Amniotic stem cell (primary cell): ENCODE measurements at places on chromosomes 16 and 17.

GRCh38 chr16:90047714-90048346 is 28.6 kb upstream of the DBNDD1 start:
- no peak for DNase-seq

- DNase-seq, result no peak
Measured at GRCh38 chr16:6864671-6865070, 468.0 kb upstream of the RBFOX1 start.

DNA sequence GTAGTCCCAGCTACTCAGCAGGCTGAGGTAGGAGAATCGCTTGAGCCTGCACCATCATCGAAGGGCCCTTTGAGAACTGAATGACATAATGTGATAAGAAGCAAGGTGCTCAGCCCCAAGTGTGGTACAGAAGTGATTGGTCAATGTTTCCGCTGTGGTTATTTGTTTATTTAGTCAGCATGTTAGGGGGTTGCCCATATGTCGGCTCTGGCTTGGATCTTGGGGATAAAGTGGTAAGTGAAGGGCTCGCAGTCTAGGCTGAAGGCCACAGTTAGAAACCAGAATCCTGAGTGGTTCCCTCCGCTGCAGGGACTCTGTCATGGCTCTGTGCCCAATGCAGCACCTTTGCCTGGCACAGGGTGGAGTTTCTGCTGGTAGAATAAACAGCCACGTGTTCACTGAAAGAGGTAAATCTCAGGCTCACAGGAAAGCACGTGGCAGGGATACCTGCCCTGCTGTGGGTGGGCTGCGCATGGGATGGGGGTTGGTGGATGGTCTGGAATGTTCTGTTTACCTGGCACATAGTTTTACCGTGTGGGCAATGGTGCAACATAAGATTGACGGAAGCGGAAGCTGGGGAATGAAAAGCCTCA is 35.4 kb downstream of the SYT17 start:
- no peak for DNase-seq

- DNase-seq, result no peak
Measured at GRCh38 chr17:40696651-40697072, 6.9 kb downstream of the KRT24 start.

GRCh38 chr16:12245921-12246720 is 269.6 kb downstream of the SNX29 start:
- no peak for DNase-seq

GRCh38 chr16:80265624-80266306 is 275.0 kb upstream of the DYNLRB2 start:
- DNase-seq, result no peak

GRCh38 chr16:64361753-64362152 is 760.1 kb downstream of the CDH11 start:
- no peak for DNase-seq

DNA sequence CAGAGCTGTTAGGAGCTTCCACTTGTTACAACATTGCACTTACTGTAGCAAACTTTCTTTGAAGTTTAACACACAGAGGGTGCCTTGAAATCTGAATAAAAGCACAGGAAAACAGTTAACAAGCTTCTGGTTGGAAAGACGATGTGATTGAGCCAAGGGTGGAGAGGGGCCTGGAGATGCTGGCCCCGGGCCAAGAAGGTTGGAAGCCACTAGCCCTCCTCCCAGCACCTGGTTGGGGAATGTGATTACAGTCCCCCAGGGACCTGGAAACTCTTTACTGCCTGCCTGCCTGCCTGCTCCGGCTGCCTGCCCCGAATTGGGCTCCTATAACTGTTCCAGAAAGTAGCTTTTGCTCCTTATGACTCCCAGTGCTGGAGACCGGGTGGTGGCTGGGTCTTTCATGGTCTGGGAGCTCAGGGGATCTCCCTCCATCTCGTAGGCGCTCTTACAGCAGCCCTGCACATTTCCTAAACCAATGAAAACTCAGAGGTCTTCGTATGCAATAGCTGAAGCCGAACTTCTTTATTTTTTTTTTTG is 48.0 kb upstream of the ZFHX3 start:
- DNase-seq, result no peak

GRCh38 chr17:63533433-63534077 is 10.4 kb downstream of the KCNH6 start:
- DNase-seq, result no peak

- DNase-seq, result no peak
Measured at GRCh38 chr16:48246066-48246465, 1.3 kb downstream of the ABCC11 start.

GRCh38 chr16:64162613-64163375 is 959.1 kb downstream of the CDH11 start:
- DNase-seq, result no peak

DNA sequence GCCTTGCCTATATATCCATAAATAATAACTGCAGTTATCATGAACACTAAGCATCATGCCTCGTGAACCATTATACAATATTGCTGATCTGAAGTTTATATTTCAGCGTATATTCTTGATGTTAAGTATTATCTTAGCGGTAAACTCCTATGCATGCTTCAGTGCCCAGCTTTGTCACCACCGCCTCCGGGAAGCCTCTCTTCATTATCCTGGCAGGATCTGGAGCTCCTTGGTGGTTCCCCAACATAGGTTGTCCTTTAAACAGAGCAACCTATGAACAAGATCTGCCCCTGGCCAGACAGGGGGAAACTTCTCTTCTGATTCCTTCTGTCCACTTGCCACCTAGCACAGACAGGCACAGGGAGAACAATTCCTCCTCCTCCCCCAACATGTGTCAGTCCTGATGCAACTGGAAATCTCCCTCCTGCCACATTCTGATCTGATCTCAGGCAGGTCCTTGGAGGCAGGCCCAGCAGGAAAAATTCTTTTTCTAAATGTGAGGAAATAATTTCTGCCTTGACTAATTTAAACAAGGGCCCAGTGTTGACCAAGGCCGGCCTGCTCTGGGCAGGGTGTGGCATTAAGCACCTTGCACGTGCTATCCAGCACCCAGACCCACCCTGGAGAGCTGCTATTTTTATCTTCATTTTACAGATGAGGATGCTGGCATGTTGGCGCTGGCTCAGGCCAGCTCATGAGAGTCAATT is 22.4 kb downstream of the SPNS2 start:
- DNase-seq, result no peak

GRCh38 chr17:17990282-17990681 is 17.6 kb downstream of the DRC3 start:
- no peak for DNase-seq

GRCh38 chr16:85878407-85878806 is 20.6 kb upstream of the IRF8 start:
- DNase-seq, result no peak

- no peak for DNase-seq
Measured at GRCh38 chr16:879461-879861, 78.9 kb upstream of the GNG13 start.

- no peak for DNase-seq
Measured at GRCh38 chr16:17460890-17461289, 9.9 kb downstream of the XYLT1 start.

- DNase-seq, result no peak
Measured at GRCh38 chr16:19474617-19475016, 47.3 kb downstream of the GDE1 start.

GRCh38 chr16:2531371-2531695 is at the start of gene CEMP1:
Gene CEMP1 (minus strand): TSS chr16:2531408. CDS start chr16:2531073, 335 bp downstream.
- DNase-seq, result no peak

GRCh38 chr17:41489531-41489930 is at the start of gene KRT36:
Gene KRT36 (minus strand): TSS chr17:41489910. CDS start chr17:41489864, 46 bp downstream.
- DNase-seq, result no peak

DNA sequence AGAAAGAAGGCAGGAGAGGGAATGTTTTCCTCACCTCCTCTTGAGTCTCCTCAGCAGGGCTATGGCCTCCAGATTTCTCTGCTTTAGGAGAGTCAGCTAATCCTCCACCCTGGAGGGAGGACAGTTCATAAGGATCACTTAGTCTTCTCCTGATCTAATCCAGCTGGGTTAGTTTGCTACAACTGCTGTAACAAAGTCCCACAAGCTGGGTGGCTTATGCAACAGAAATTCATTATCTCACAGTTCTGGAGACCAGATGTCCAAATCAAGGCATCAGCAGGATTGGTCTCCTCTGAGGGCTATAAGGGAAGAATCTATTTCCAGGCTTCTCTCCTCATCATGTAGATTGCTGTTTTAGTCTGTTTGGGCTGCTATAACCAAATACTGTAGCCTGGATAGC is 40.6 kb upstream of the XYLT1 start:
- no peak for DNase-seq

DNA sequence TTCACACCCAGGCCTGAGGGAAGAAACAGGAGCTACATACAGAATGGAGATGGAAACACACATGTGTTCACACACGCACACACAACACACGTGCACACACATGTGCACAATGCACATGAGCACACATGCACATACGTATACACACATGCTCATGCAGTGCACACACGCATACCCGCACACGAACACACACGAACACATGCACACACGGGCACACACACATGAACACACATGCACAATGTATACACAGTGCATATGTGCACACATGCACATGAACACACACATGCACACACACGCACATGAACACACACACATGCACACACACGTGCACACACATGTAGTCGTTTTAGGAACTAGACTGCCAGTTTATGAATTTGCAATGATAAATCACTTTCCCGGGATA is 49.3 kb upstream of the CDR2 start:
- no peak for DNase-seq

DNA sequence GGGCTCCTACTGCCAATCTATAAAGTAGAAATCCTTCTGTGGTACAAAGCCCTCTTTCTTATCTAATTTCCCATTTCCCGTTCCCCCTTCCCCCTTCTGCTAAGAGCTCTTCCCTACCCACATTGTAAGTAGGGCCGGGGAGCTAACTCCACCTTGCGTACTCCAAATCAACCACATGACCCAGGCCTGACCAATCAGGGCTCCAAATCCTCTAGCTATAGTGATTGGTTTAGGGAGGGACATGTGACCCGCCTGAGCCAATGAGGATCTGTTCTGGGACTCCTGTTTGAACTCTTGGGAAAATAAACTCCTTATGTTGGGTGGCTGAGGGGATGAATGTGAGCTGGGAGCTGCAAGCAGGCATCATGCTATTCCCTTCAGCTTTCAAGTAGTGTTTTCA is 40.9 kb upstream of the MEOX1 start:
- DNase-seq, result no peak

- DNase-seq, result no peak
Measured at GRCh38 chr16:4991754-4992153, 33.6 kb downstream of the SEC14L5 start.

GRCh38 chr17:34619687-34620217 is 40.4 kb downstream of the TMEM132E start:
- DNase-seq, result no peak
